ENCODE measurements at places on chromosomes 7 and 10. TPM values are rescaled to one million over a fixed set of nuclear protein-coding genes. Genes with fewer than 3 reads are reported as not detected.

ZCWPW1 gene
- 1.4 TPM for total RNA-seq

ATP6V0A4 gene
- not detected for total RNA-seq

MRLN gene
- not detected for total RNA-seq

NPC1L1 gene
- not detected for total RNA-seq

ENKUR gene
- 0.15 TPM for total RNA-seq

ACSL5 gene
- total RNA-seq: not detected

ATRNL1 gene
- 6.9 TPM for total RNA-seq

GRCh38 chr7:88771417-88771816 is 11.9 kb downstream of the ZNF804B start:
- H3K27ac ChIP-seq: no peak overlapping the region
- H3K27me3 ChIP-seq: no peaks in the 10 kb centered on the region
- no peak for DNase-seq
- H3K4me1 ChIP-seq: peaks cover 6% of the 10 kb centered on the region
- no peak overlapping the region for H3K4me3 ChIP-seq

DNA sequence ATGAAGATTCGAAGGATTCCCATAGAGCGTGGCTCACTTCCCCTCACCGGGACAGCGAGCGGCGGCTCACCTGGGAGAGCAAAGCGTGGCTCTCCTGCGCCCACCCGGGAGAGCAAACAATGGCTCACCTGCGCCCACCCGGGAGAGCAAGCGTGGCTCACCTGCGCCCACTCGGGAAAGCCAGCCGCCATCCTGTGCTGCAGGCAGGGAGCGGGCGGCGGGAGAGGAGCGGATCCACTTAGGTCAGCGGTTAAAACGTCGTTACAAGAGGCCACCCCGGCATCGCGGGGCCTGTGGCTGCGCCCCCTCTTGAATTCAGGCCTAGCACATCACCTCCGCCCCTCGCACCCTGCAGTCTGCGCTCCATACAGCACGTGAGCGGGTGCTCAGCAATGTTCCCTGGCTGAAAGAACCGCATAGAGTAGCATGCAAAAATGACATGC is 461 bp upstream of the FIGNL1 start:
- no peaks in the 10 kb centered on the region for H3K36me3 ChIP-seq
- H3K4me3 ChIP-seq: peak overlapping the region; percentile 50
- no peak overlapping the region for H3K27ac ChIP-seq
- H3K4me1 ChIP-seq: peaks cover 11% of the 10 kb centered on the region
- H3K27me3 ChIP-seq: no peaks in the 10 kb centered on the region

DNA sequence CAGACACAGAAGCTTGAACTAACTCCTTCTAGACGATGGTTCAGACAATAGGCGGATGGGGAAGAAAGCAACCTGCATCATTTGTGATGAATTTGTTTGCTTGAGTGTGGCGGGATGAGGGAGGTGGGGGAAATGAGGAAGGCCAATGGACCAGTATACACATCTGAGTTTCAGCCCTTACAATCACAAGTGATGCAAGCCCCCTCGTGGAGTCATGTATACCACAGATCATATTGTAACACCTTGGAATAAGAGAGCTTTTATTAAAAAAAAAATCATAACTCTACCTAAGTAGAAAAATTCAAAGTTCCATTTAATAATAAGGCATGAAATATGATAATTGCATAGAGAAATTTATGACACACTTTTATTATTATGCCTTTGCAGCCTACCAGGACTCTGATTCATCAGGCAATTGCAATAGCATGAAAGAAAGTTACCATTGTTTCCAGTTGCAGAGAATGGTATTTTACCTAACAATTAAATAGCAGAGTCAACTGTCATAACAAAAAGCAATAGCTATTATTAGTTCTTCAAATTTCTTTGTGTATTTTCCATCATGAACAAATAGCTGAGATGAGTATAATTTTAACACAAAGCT is 230.2 kb upstream of the AKR1E2 start:
- H3K27ac ChIP-seq: no peak overlapping the region
- no peak overlapping the region for H3K4me3 ChIP-seq
- no peaks in the 10 kb centered on the region for H3K4me1 ChIP-seq

DNA sequence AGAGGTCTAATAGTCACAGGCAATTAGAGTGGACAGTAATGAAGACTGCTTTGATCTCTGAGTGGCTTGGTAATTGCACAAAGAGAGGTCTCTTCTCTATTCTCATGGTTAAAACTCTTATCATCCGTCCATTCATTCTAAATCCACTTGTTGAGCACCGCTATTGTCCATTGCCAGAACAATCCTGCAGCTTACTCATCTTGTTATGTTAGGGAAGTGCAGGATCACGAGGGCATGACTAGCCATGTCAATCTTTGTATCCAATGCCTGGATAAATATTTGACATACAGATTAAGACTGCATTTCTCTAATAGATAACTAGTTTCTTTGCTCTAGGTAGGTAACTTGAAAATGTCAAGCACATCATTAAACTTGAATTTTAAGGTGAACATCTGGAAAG is 14.9 kb downstream of the SFTPD start:
- no peaks in the 10 kb centered on the region for H3K36me3 ChIP-seq
- no peak overlapping the region for H3K4me3 ChIP-seq
- no peak overlapping the region for H3K27ac ChIP-seq
- peaks cover 22% of the 10 kb centered on the region for H3K27me3 ChIP-seq
- H3K4me1 ChIP-seq: no peaks in the 10 kb centered on the region
- DNase-seq: no peak

GRCh38 chr10:132648072-132648850 is 110.7 kb downstream of the INPP5A start:
- H3K36me3 ChIP-seq: no peaks in the 10 kb centered on the region
- H3K27ac ChIP-seq: no peak overlapping the region
- no peak for DNase-seq
- no peak overlapping the region for H3K4me3 ChIP-seq
- no peaks in the 10 kb centered on the region for H3K27me3 ChIP-seq
- H3K4me1 ChIP-seq: peaks cover 14% of the 10 kb centered on the region

DNA sequence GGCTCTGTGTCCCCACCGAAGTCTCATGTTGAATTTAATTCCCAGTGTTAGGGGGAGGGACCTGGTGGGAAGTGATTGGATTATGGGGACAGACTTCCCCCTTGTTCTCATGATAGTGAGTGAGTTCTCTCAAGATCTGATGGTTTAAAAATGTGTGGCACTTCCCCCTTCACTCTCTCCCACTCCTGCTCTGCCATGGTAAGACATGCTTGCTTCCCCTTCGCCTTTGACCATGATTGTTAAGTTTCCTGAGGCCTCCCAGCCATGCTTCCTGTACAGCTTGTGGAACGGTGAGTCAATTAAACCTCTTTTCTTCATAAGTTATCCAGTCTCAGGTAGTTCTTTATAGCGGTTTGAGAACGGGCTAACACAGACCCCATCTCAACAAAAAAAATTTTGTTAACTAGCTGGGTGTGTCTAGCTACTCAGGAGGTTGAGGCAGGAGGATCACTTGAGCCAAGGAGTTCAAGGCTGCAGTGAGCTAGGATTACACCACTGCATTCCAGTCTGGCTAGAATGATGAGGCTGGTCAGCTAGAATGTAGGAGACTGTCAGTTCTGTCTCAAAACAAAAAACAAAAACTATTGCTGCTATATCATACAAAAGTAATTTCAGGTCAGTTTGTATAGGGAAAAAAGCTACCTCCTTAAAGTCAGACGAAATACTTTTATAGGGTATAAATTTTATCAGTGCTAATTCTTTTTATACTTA is 57.7 kb downstream of the ATAD1 start:
- no peak overlapping the region for H3K27ac ChIP-seq
- no peak for DNase-seq
- H3K36me3 ChIP-seq: peaks cover 15% of the 10 kb centered on the region
- no peak overlapping the region for H3K4me3 ChIP-seq
- H3K4me1 ChIP-seq: no peaks in the 10 kb centered on the region
- H3K27me3 ChIP-seq: no peaks in the 10 kb centered on the region
